ENCODE measurements at places on chromosomes 5 and 9.

- DNase-seq: no peak
These were observed 447.8 kb downstream of the PLK2 start for GRCh38 chr5:58012102-58012501.

GRCh38 chr9:98406469-98406868, 151.0 kb upstream of the TBC1D2 start:
- no peak for DNase-seq

DNA sequence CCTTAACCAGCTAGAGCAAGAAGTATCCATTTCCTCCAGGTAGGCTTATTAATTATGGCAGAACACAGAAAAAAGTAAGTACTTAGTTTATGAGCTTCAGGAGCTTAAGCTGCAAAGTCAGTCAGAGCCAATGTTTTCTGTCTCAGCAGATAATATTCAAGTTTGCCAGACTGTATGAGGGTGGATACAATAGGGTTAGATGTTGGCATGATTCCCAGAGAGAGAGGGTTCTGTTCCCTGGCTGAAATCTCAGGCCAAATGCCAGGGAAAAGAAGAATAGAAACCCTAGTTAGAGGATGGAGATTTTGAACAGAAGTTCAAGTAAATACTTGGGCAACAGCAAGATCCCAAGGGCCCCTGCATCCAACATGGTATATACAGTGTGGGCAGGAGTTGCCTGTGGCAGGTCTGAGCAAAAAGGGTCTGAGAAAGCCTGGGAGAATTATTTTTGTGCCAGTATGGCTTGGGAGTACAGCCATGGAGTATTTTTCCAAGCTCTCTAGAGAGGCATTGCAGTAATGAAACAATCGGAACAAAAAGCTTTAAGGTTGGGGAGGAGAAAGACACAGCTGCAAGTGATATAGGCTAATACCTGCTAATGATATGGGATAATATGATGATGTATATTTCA, 31.0 kb upstream of the ISOC1 start:
- DNase-seq: peak; percentile 62

- DNase-seq: no peak
These were observed 146.5 kb downstream of the SYK start for GRCh38 chr9:90948156-90948555.

DNA sequence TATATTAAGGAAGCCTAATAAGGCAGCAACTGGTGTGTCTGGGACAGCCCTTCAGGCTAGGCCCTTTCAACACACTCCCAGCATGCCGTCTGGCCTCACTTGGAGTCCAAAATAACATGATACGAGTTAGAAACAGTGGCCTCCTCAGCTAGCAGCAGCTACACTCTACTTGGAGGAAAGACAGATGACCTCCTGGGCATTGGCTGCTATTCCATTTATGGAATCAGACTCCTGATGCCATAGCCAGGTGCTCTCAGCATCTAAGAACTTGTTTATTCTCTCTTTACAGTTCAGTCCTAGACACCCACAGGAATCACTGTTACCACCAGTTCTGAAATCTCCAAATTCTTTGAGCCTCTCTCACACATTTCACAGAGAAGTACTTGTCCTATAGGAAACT, 31.8 kb downstream of the RUSC2 start:
- DNase-seq: no peak

- no peak for DNase-seq
These were observed 123.8 kb downstream of the TMEM174 start for GRCh38 chr5:73296772-73297171.

DNA sequence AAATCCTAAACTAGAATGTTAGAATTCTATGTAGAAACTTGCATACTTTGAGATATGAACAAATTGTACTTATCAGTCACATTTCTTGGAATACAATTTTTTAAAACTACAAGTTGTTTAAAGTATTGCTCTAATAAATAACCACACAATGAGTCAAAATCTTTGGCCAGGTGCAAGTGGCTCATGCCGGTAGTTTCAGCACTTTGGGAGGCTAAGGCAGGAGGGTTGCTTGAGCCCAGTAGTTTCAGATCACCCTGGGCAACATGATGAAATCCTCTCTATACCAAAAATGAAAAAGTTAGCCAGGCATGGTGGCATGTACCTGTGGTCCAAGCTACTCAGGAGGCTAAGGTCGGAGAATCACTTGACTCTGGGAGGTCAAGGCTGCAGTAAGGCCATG, 257.8 kb downstream of the COX7C start:
- no peak for DNase-seq

Measured in NCI-H1694 (cell line).